NT2/D1 (cell line): ENCODE measurements at places on chromosomes 2 and 18.

- DNase-seq, result no peak
Measured at GRCh38 chr2:64941801-64942200, 47.4 kb upstream of the SLC1A4 start.

DNA sequence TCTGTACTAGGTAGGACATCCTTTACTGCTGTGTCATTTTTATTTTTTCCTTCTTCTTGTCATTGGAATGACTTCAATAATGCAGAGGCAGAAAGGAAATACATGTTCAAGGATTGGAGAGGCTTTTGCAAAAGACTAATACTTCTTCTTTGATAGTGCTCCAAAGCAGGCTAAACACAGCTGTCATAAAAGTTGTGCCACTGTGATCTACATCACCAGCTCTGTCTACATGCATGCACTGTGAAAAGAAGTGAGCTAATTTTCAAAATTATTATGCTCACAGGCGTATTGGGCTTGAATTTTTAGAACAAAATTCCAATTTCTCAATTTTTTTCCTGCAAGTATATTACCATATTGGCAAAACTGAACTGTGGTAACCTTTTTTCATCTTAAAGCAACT is 37.5 kb upstream of the CALCRL start:
- DNase-seq, result no peak

DNA sequence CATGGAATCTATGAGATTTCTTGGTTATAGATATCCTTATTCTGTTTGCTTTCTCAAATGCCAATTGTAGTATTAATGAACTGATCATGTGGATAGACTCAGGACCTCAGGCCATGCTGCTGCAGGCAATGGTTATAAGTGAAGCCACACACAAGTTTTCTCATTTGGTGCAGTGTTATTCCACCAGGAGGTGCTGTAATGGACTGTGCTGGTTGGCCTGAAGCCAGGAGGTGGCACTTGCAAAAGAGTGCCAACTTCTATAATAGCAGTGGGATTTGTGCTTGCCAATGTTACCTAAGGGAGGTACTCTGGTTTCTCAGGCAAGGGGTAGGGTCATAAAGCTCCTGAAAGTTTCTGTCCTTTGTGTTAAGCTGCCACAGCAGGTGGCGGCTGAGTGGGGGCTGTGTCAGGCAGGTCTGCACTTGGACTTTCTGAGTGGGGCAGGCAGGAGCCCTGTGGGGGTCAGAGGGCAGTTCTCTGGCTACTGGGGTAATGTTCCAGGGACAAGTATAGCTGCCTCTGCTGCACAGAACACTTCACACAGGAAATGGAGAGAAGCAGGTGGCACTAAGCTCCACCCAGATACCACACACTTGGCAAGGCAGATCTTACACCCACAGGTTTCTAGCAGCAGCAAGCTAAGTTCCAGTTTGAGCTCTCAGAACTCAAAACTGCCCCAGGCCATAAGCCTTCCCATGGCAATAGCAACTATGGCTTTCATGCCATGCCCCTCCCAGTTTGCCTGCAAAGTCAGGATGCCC is 352.6 kb upstream of the CWC22 start:
- DNase-seq, result no peak

- no peak for DNase-seq
Measured at GRCh38 chr2:15731889-15732271, 140.2 kb downstream of the DDX1 start.

GRCh38 chr2:218130822-218131221 is 5.0 kb downstream of the CXCR2 start:
- no peak for DNase-seq

- DNase-seq, result no peak
Measured at GRCh38 chr18:28124131-28125029, 52.5 kb downstream of the CDH2 start.
